HCEC 1CT (cell line): ENCODE measurements at places on chromosomes 11 and 22.
A peak's percentile ranks its signal among the peaks of the same experiment; 100 is the strongest.

GRCh38 chr11:71931245-71931602 lies 2.4 kb downstream of the RNF121 start:
- DNase-seq: no peak

DNA sequence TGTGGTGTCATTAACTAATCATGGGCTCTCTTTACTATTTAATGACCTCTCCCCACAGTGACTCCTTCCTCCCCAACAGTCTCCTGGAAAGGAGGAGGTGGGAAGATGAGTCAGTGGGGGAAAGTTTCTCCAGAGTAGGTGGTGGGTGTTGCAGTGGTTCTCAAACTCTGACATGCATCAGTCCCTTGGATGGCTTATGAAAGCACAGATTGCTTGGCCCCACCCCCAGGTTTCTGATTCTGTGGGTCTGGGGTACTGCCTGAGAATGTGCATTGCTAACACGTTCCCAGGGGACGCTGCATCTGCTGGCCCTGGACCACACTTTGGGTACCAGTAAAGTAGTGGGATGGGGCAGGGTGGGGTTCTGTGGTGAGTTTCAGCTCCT lies 9.8 kb downstream of the CD82 start:
- peak; percentile 58 for DNase-seq

- peak; percentile 24 for DNase-seq
Measured at GRCh38 chr11:14380947-14381561, 22.1 kb upstream of the RRAS2 start.

DNA sequence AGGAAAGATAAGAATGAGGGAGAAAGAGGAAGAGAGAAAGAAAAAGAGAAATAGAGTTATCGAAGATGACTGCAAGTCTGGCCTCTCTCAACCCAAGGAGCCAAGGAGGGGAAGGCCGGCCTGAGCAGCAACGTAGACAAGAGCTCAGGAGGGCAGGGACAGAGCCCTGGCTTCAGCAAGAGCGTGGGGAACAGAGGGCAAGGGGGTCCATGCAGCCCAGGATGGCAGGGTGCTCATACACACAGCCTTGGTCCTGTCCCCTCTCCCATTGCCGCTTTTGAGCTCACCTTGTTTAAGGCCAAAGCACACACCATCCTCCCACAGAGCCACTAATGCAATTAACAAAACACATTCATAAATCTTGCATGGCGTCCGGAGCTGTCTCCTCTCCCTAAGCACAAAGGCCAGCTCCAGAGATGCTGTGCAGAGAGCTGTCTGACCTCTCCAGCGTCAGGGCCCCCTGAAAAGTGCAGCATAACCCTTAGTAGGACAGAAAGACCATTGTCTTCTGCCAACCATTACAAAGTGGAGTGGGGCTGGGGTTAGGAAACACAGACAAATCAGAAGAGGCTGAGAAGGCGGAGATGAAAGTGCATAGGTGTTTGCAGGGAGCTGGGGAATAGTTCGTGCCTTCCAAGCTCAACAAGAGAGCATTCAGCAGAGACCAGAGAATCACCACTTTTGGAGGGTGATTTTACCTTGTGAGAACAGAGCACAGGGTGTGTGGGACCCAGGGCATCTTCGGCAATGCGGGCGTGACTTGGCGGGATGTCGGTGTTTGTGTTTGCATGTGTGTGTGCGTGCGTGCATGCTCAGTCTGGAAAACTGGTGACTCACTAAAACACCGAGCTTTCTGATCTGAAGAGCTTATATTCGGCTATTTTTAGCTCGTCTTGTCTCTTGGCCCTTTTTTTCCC lies 28.2 kb upstream of the JAM3 start:
- DNase-seq: peak; percentile 73

- peak; percentile 86 for DNase-seq
Measured at GRCh38 chr22:46088541-46089311, 61.6 kb upstream of the PPARA start.

DNA sequence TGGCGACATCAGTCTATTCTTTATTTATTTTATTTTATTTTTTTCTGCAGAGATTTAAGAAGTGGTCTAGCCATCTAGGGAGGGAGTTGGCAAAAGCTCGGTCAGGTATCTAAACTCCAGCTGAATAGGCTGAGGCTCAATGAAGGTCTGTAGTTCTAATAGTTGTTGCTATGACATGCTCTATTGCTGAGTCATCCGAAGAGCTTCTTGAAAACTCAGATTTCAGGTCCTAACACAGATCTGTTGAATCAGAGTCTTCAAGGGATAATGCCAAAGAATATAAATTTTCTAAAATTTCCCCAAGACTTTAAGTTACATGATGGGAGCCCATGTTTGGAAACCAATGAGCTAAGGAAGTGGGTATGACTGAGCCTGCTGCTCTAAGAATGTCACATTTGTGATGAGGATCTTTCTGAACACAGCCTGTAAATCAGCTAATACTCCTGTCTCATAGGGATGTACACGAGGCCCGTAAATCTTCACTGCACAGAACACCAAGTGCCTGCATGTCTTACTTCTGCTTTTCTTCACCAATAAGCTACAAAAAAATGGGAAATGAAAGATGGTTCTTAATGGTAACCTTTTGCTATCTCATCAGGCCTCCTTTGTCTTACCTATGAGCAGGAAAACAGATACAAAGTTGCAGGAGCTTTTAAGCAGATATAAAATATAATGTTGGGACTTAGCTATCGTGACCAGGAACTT lies 901.4 kb upstream of the API5 start:
- DNase-seq: no peak

DNA sequence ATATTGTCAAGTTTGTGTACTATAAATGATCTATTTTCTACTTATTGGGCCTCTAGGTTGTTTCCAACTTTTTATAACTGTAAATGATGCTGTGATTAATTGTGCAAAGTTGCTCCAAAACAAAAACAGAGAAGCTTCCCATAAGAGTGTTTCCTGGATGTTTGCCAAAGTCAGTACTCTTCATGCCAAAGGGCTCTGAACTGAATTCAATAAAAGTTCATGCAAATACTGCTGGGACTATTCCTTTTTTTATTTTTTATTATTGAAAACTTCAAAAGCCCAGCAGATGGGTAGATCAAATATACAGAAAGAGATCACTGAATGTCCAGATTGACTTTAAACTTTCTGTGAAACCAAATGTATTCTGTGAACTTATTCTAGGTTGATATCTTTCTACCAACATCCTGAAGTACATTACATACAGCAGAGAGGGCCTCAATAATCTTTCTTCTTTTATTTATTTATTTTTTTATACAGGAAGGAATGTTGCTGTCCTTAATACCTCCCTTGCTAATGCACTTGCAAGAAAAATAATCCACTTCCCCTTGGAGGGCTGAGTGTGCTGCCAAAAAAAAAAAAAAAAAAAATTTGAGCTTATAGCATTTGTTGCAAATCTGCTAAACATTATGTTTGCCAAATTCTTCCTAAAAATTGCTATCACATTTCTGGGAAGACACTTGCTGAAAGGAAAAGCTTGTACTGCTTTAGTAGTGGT lies 53.0 kb downstream of the CTSC start:
- no peak for DNase-seq

GRCh38 chr11:69335007-69335780 lies 41.2 kb downstream of the MYEOV start:
- DNase-seq: no peak

GRCh38 chr22:24938741-24939341 lies 7.7 kb downstream of the LHFPL7 start:
- DNase-seq: peak; percentile 11

GRCh38 chr11:44618561-44619425 lies 53.3 kb downstream of the CD82 start:
- no peak for DNase-seq
